ENCODE measurements at places on chromosomes 6 and 20. TPM values are rescaled to one million over a fixed set of nuclear protein-coding genes. Genes with fewer than 3 reads are reported as not detected.
A peak's percentile ranks its signal among the peaks of the same experiment; 100 is the strongest.

The GPR6 gene
- not detected for total RNA-seq

The ADGB gene
- not detected for total RNA-seq

The RNF5 gene
- 111 TPM for total RNA-seq

DNA sequence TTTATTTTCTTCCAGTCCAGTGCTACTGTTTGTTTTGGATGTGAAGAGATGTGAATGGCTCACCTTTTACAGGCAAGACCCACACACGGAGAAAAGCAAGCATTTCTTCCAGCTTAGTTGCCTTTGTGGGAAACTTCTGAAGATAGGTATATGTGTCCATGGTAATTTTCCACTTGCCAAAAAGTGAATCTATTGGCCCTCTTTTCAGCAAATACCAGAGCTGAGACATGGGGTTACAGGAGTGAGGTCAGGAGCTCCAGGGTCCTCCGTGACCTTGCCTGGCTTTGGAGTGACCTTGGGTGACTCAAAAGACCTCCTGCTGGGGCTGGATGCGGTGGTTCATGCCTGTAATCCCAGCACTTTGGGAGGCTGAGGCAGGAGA is 166.7 kb downstream of the SCML4 start:
- no peak overlapping the region for H3K27ac ChIP-seq
- H3K4me3 ChIP-seq: no peak overlapping the region
- DNase-seq: no peak
- H3K27me3 ChIP-seq: no peaks in the 10 kb centered on the region

DNA sequence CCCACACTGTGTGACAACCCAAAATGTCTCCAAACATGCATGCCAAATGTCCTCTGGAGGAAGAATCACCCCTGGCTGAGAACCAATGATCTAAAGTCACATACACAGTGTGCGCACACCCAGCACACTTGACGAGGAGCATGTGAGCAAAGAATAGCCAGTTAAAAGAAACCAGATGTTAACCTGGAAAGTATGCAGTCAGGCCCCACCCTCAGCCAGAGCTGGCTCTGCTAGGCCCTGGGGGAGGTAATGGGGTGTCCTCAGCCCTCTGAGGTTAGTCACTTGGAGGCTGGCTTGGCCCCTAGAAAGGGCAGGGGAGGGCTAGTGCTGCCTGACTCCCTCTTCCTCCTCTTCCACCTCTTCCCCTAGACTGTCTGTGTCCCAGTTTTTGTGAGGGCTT is 15.2 kb upstream of the GUCA1A start:
- no peak for DNase-seq
- peaks cover 47% of the 10 kb centered on the region for H3K27me3 ChIP-seq
- no peak overlapping the region for H3K4me3 ChIP-seq
- H3K36me3 ChIP-seq: no peaks in the 10 kb centered on the region

DNA sequence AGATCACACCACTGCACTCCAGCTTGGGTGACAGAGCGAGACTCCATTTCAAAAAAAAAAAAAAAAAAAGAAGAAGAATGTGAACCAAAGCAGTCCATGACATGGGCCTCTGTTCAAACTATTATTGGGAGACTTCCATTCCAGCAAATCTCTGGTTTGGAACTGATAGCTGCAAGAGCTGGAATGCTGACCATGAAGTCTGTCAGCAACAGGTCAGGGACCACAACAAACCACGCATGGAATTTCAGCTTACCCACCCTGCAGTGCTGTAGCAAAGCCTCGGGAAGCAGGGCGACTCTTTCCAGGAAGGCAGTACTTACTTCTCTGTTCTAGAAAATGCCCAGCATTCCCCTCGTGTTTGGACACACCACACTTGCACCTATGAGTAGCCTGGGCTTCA is 34.1 kb upstream of the TBC1D7 start:
- peaks cover 24% of the 10 kb centered on the region for H3K4me1 ChIP-seq
- no peaks in the 10 kb centered on the region for H3K36me3 ChIP-seq
- DNase-seq: no peak
- no peak overlapping the region for H3K4me3 ChIP-seq
- H3K27me3 ChIP-seq: no peaks in the 10 kb centered on the region
- no peak overlapping the region for H3K27ac ChIP-seq

The BPIFB1 gene
- total RNA-seq: 0.09 TPM

The DEFB114 gene
- total RNA-seq: not detected

- no peak for DNase-seq
- peaks cover 7% of the 10 kb centered on the region for H3K4me1 ChIP-seq
These were observed 70.2 kb upstream of the ENPP5 start for GRCh38 chr6:46240866-46241565.

The ADAM33 gene
- total RNA-seq: 7.0 TPM

DNA sequence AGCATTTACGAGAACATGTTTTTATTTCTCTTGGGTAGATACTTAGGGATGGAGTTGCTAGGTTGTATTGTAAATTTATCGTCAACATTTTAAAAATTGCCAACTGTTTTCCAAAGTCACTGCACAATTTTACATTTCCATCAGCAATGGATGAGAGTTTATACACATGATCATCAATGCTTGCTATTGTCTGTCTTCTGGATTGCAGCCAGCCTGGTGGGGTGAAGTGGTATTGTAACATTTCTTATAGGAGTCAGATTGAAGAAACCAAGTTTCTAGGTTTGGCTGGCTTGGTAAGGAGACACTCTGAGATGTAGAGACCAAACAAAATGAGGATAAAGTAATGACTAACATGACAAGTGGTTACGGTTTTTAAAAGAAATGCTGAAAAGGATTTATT is 57.1 kb upstream of the HDDC2 start:
- H3K27me3 ChIP-seq: peaks cover 11% of the 10 kb centered on the region
- peaks cover 33% of the 10 kb centered on the region for H3K4me1 ChIP-seq
- no peak for DNase-seq
- no peak overlapping the region for H3K4me3 ChIP-seq
- no peak overlapping the region for H3K27ac ChIP-seq
- H3K36me3 ChIP-seq: no peaks in the 10 kb centered on the region

GRCh38 chr6:127630800-127631199 is 53.8 kb downstream of the C6orf58 start:
- H3K4me3 ChIP-seq: no peak overlapping the region
- H3K27ac ChIP-seq: no peak overlapping the region
- no peaks in the 10 kb centered on the region for H3K36me3 ChIP-seq

GRCh38 chr6:17007749-17008148 is 94.1 kb upstream of the STMND1 start:
- no peak overlapping the region for H3K27ac ChIP-seq
- no peak for DNase-seq
- peaks cover 4% of the 10 kb centered on the region for H3K36me3 ChIP-seq
- H3K27me3 ChIP-seq: peaks cover 2% of the 10 kb centered on the region

- H3K4me3 ChIP-seq: no peak overlapping the region
- H3K27ac ChIP-seq: no peak overlapping the region
- H3K4me1 ChIP-seq: no peaks in the 10 kb centered on the region
- H3K36me3 ChIP-seq: no peaks in the 10 kb centered on the region
- no peaks in the 10 kb centered on the region for H3K27me3 ChIP-seq
- no peak for DNase-seq
These were observed 281.1 kb upstream of the MAN1A1 start for GRCh38 chr6:119630561-119631192.

The KCNB1 gene
- total RNA-seq: 1.5 TPM

GRCh38 chr20:57783196-57783595 is 73.4 kb upstream of the PMEPA1 start:
- H3K4me1 ChIP-seq: peaks cover 6% of the 10 kb centered on the region
- DNase-seq: no peak
- H3K4me3 ChIP-seq: no peak overlapping the region
- H3K36me3 ChIP-seq: no peaks in the 10 kb centered on the region
- H3K27ac ChIP-seq: no peak overlapping the region

GRCh38 chr20:32848846-32849245 is 9.9 kb upstream of the EFCAB8 start:
- H3K4me3 ChIP-seq: no peak overlapping the region
- H3K27ac ChIP-seq: peak overlapping the region; percentile 86
- H3K36me3 ChIP-seq: peaks cover 53% of the 10 kb centered on the region
- peaks cover 25% of the 10 kb centered on the region for H3K4me1 ChIP-seq
- H3K27me3 ChIP-seq: no peaks in the 10 kb centered on the region

The CCDC170 gene
- total RNA-seq: 0.26 TPM

DNA sequence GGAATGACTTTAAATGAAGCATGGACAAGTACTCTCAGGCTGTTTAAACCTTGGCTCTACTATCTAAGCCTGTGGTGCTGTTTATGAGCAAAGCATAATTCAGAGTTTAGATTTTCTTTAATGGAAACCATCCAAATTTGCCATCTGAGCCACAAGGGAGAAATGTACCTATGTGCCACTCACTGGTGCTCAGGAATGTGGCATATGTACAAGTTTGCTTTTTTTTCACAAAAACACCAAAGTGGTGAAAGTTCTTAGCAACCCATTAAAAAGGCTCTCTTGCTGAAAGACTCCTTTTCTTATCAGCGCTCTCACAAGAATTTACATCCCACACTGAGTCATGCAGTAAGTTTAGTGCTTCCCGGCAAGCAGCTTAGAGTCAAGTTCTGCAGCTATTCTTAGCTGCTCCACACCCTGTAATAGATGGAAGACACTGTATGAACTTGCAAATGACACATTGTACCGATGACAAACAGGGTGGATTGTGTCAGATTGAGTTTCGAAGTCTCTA is 57.3 kb upstream of the MLIP start:
- H3K27me3 ChIP-seq: no peaks in the 10 kb centered on the region
- no peaks in the 10 kb centered on the region for H3K36me3 ChIP-seq
- no peaks in the 10 kb centered on the region for H3K4me1 ChIP-seq
- DNase-seq: no peak

- H3K27me3 ChIP-seq: no peaks in the 10 kb centered on the region
- no peak overlapping the region for H3K27ac ChIP-seq
- no peaks in the 10 kb centered on the region for H3K4me1 ChIP-seq
- no peak overlapping the region for H3K4me3 ChIP-seq
- DNase-seq: no peak
These were observed 32.6 kb upstream of the SLC35D3 start for GRCh38 chr6:136889271-136890193.

DNA sequence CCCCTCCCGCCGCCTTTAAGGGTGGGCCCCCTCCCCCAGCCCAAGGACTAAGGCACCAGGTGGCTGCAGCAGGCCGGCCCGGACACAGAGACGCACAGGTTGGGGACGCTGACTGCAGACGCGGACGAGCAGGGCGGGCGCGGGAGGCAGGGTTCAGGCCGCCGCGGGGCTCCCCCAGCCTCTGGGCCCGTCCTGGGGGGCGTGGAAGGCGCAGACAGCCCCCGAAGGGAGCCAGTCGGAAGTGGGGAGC is 9.3 kb downstream of the DUSP15 start:
- peaks cover 15% of the 10 kb centered on the region for H3K4me1 ChIP-seq
- H3K4me3 ChIP-seq: peak overlapping the region; percentile 72

The OR2H1 gene
- not detected for total RNA-seq

DNA sequence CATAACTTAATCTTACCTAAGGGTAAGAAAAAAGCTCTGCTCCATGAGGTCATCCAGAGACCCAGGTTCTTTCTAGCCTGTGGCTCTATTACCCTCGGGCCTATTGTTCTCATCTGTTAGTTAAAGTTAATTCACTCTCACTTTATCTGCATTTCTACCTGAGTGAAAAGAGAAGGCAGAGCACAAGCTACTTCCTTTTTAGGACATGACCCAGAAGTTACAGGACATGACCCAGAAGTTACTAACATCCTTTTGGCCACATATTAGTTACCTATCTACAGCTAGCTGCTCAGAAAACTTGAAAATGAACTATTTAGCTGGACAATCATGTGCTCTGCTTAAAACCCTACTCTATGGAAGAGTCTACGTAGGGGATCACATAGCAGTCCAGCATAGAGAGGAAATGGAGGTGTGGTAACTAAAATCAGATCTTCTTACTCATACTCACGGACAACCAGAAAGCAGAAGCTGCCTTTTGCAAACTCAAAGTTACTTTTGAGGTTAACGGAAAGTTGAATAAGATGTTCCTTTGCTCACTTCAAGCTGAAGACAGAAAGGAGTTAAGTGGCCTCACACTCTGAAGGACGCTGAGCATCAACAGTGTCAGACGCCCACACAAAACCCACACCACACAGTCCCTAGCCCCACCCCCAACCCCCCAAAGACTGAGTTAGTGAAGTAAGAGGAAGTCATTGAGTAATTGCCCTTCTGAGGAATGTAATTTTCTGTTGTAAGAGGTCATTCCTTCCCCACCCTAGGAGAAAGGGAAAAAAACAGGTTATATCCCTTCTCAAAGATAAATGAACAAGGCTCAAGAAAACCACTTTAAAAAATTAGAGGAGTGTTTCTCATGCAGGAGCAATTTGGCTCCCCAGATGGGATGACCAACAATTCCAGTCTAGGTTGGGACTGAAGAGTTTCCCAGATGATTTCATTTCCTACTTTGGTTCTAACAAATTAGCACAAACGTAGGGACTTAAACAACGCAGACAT is 45.9 kb upstream of the TAB2 start:
- H3K36me3 ChIP-seq: peaks cover 6% of the 10 kb centered on the region
- no peaks in the 10 kb centered on the region for H3K4me1 ChIP-seq

GRCh38 chr6:112027942-112028674 is 25.8 kb upstream of the CCN6 start:
- DNase-seq: no peak

The SALL4 gene
- total RNA-seq: 204 TPM

GRCh38 chr20:46293084-46293483 is 15.2 kb downstream of the CDH22 start:
- no peak for DNase-seq
- H3K27ac ChIP-seq: no peak overlapping the region
- H3K4me1 ChIP-seq: peaks cover 13% of the 10 kb centered on the region
- no peak overlapping the region for H3K4me3 ChIP-seq
- H3K36me3 ChIP-seq: no peaks in the 10 kb centered on the region
- H3K27me3 ChIP-seq: no peaks in the 10 kb centered on the region

Measured in WTC11 (cell line).